ENCODE measurements at places on chromosomes 2 and 18.

DNA sequence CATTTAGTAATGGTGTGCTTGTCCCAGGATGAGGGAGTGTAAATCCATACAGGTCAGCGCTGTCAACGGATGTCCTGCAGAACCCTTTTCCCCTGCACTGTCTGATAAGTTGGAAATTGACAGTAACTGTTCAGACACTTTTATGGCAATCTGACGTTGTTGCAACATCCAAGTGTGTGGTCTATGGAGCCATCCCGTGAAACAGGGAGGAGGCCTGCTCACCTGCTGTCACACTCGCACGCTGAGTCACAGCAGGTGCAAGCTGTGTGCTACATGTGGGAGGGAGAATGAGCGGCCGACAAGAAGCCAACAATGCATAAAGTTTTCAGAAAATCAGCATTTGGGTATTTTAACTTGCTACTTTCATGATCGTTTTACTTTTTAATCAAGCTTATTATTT, 43.7 kb upstream of the RMDN2 start:
- no peak for DNase-seq

DNA sequence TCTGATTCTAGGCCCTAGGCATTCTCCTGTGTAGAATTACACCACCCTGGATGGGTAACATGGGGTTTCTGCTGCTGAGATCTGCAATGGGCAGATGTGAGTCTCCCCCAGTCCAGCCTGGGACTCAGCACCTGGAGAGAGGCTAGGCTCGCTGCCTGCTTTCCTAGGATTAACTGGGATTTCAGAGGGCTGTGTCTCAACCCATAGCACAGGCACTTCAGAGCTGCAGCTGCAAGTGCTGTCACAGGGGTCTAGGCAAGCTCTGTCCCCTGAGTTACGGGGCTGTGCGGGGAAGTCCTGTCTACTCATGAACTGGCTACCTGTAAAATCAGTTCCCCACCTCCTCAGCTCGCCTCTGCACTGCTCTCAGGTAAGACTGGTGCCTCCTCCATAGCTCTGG, 51.5 kb downstream of the CABLES1 start:
- no peak for DNase-seq

DNA sequence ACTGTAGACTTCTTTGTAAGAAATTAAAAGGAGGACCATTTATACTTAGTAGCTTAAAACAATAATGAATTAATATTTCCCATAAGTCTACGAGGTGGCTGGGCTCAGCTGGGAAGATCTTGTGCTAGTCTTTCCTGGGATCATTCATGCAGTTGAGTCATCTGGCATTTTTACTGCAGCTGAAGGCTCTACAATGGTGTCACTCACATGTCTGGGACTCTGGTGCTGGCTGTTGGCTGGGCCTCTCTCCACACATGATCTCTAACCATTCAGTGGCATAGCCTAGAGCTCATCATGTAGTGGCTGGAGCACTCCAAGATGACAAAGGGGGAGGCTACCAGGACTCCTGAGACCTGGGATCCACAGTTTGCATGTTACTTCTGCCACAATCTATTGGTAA, 35.5 kb downstream of the CLASP1 start:
- DNase-seq, result no peak

GRCh38 chr18:48902023-48902855, 48.5 kb downstream of the SMAD7 start:
- DNase-seq, result peak; percentile 7

DNA sequence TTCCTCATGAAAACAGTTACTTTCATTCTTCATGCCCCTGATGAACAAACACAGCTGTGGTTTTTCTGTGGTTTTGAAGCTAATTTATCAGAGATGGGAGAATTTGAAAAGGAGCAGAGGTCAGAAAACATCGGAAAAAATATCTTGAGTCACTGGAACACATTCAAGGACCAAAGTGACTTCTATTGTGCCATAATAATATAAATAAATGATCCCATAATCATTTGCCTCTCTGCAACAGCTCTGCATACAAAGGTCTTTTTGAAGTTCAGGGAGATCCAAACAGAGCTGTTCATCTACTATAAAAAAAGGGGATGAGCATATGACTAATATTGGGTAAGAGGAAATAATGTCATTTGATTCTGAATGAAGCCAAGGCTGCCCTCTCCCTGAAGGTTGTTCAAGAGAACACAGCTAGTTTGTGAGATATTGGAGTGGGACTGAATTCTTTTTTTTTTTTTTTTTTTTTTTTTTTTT, 201.3 kb upstream of the GALNT5 start:
- no peak for DNase-seq
